ENCODE measurements at places on chromosomes 11 and 22.
A peak's percentile ranks its signal among the peaks of the same experiment; 100 is the strongest.

GRCh38 chr11:64629796-64630562, 39.0 kb downstream of the SLC22A12 start:
- DNase-seq = peak; percentile 95

GRCh38 chr22:17878941-17879340, 104.7 kb upstream of the BID start:
- DNase-seq = no peak

- DNase-seq = no peak
Observed at GRCh38 chr22:41845380-41846267, 12.7 kb downstream of the SREBF2 start.

DNA sequence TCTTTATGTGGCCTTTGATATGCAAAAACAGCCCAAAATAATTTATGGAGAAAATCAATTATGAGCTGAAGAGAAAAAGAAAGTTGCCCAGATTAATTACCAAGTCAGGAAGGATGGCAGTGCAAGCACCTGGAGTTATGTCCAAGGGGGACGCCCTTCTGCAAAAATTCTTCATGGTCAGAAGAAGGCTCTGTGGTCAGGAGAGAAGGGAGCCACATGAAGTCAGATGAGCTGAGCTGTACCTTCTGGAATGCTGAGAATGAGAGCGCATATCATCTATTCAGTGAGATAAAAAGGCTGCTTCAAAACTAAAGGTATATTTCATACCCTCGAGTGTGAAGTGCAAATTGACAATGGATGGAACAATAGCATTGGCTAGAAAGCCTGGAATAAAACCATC, 607.4 kb downstream of the NTM start:
- no peak for DNase-seq

- no peak for DNase-seq
Observed at GRCh38 chr11:44618561-44619425, 53.3 kb downstream of the CD82 start.

DNA sequence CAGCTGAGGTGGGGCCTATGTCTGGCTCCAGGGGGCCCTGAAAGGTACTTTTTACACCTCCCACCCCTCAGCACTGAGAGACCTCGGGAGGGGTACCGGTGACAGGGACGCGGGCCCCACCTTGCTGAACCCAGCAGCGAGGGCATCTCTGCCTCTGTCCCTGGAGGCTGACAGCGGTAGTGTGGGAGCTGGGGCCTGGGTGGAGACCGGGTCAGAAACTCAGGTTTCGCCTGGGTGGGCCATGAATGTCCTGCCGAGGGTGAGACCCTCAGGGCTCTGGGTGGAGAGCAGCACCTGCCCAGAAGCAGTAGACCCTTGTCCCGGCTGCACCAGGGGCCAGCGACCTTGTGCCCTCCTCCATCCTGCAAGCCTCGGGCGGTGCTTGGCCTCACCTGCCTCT, 22.2 kb downstream of the PTDSS2 start:
- peak; percentile 59 for DNase-seq

DNA sequence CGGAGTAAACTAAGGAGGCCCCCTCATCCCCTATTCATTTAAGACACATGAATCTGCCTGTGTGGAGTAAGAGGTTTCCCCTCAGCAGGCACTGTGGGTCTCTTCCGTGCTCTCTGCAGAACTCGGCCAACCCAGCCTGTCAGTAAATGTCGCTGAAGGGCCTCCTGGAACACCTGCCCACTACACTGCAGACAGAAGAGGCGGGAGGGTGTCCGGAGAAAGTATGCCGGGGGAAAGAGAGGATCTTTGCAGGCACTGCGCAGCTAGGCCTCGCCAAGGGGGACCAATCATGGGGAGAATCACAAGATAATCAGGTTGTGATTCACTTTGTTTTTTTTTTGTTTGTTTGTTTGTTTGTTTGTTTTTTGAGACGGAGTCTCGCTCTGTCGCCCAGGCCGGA, 110.8 kb downstream of the MORC2 start:
- peak; percentile 4 for DNase-seq

DNA sequence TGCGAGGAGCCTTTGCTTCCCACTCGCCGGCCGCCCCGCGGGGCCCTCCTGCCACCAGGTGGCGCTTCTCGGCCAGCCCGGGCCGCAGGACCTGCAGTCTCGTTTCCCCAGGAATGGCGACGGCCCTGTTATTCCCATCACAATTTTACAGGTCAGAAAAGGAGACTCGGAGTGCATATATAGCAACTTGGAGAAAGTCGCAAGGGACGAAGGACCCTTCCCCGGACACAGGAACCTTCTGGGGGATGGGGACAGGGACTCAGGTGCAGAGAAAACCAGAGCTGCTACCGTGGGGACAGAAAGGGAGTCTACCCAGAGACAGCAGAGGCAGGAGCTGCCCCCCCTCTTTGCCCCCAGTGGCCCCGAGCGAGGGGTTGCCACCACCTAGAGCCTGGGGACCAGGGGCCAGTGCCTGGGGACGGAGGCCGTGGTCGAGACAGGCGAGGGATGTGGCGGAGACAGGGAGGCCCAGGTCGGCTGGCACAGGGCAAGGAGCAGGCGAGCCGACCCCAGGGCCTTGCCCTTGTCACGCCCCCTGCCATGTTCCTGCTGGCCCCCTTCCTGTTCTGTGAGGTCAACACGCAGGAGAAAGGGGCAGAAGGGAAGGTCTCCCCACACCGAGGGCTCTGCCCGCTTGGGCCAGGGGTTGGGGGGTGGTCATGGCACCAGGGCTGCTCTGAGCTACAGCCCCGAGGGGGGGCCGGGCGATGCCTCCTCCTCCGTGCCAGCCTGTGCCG, 3.5 kb upstream of the KRTAP5-6 start:
- DNase-seq = peak; percentile 96

DNA sequence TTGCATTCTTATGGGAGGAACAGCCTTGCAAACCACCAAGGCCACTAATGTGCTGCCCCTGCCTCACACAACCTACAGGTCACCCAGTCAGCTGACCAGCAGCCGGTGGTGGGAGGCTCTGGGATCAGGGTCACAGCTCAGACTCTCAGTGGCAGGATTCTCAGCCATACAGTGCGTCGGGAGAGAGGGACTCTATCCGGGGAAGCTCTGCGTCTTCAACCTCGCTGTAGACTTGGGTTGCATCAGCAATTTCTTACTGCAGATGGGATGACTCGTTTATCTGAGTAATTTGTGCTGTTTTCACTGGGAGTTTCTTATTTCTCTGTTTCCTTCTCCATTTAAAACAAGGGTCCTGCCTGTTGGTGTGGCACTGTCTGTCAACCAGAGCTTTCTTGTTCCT, 257.7 kb downstream of the TBC1D22A start:
- DNase-seq = no peak

GRCh38 chr11:92601048-92601447, 368.4 kb upstream of the MTNR1B start:
- no peak for DNase-seq

GRCh38 chr11:134332189-134332631, 422 bp downstream of the GLB1L2 start:
- DNase-seq = peak; percentile 72

DNA sequence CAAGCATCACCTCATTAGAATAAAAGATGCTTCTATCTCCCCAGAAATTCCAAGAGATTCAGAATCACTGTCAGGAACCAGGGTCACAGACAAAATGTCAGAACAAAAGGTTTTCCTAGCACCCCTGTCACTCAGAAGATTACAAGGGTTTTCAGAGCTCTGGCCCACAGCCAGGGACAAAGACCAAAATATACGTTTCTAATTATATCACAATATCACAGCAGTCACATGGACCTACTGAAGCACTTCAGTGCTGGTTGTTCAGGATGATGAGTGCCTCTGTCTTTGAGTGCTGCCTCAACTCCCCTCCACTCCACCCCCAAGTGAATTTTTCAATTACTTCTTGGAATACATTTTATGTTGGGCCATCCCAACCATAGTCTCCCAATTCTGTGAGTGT, 21.9 kb upstream of the RTL6 start:
- DNase-seq = no peak

- no peak for DNase-seq
Observed at GRCh38 chr11:44893308-44893822, 57.3 kb downstream of the TP53I11 start.

Measured in iPS-NIHi11 (cell line).